ENCODE measurements at places on chromosomes 6 and 20. TPM values are rescaled to one million over a fixed set of nuclear protein-coding genes. Genes with fewer than 3 reads are reported as not detected.

GRCh38 chr20:35293303-35294292 lies 1.4 kb upstream of the FAM83C start:
- DNase-seq, result no peak

NUP43 gene
- 13.2 TPM for total RNA-seq

GRCh38 chr6:7050872-7051779 lies 56.6 kb upstream of the RREB1 start:
- peak; percentile 98 for DNase-seq

DNA sequence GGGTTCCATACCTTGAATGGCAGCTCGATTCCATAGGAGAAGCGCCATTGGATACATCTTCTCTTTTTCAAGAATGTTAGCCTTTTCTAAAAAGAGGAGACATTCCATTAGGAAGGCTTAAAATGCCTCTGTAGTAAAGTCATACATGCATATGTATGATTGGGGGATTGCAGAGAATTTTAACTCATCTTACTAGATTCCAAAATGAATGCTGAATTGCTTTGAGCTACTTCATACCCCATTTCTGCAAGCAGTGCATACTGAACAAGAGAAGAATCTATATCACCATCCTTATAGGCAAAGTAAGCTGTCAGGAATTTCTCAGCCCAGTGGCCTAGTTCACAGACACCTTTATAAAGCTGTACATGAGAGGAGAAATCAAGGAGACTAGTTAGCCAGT lies 80.3 kb downstream of the NDUFAF5 start:
- no peak for DNase-seq

- no peak for DNase-seq
Observed at GRCh38 chr20:5642155-5642981, 107.8 kb upstream of the SHLD1 start.

FAM209B gene
- total RNA-seq, result 0.26 TPM

ZC2HC1B gene
- not detected for total RNA-seq

LRRC1 gene
- 22.9 TPM for total RNA-seq

- no peak for DNase-seq
Observed at GRCh38 chr6:56864171-56864616, 90.7 kb upstream of the BEND6 start.

- DNase-seq, result no peak
Observed at GRCh38 chr6:119966484-119966883, 616.9 kb upstream of the MAN1A1 start.

DNA sequence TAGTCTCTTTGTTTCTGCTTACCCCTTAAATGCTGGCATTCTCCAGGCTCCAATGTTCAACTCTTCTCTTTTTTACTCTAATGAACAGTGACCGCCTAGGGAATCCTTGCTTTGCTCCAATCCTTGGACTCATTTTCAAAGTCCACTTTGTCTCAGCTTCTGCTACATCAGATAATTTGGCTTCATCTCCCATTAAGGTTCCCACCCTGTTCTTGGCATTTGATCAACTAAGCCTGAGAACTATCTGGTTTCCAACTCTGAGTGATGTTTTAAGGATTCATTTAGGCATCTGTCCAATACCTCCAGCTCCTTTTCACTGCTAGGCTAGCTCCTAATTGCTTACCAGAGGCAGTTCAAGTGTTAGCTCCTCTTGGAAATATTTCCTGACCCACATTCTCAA lies 64.9 kb downstream of the ME1 start:
- DNase-seq, result no peak

DNA sequence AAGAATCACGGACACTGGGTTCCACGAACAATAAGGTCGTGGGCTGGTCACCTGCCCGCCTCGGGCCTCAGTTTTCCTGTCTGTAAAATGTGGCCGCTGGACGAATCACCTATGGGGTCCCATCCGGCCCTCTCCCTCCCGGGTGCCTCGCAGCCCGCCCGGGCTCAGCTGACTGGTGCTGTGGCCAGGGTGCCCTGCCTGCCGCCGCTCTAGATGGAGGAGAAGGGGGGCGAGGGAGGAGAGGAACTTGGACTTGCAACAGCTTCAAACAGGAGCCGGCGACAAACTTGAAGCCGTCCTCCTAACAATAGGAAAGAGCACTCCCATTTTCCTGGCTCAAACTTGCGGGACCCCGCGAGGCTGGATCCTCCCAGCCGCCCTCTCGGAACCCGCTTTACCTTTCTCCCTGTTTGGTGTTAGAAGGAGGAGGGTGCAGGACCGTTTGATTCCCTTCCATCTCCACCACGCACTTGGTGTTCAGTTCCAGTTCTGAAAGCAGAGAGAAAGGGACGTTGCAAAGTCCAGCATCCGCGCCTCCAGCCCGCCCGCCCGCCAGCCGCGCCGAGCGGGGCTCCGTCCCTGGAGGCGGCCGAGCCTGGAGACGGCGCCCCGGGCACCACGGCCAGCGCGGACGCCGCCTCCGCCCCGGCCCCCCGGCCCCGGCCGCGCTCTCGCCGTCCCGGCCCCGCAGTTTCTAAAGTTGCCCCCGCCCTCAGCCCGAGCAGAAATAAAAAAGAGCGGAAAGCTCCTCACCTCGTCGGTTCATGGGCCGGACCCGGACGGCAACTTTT lies 584 bp downstream of the KIF13A start:
- DNase-seq, result no peak

DNA sequence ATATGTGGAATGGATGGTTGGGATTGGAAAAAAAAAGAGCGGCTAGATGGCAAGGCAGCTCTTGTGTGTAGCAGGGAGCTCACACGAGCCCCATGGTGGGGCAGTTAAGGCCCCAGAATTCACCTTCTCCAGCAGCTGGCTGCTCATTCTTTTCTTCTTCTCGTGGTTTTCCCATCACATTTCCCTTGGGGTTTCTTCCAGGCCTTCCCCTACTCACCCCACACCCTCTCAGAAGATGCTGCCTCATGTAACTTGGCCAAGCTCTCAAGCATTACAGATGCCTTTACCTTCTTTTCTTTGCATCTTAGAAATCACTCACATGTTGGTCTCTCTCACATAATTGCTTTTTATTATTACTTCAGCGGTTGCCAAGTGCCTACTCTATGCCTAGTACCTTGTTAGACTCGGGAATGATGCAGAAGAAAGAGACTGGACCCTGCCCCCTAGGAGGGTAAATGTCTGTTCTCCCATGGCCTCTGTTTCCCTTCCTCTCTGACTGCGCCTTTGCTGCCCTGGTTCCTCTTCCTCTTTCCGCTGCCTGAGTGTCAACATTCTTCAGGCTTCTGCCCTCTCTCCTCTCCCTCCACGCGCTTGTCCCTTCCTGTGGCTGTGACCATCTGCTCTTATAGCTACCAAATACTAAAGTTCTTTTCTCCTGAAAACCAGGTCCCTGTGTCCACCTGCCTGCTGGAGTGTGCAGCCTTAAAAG lies 28.6 kb downstream of the PPARD start:
- DNase-seq, result no peak

MUCL3 gene
- total RNA-seq, result under 0.01 TPM

TNFRSF21 gene
- total RNA-seq, result 42.4 TPM

- DNase-seq, result peak; percentile 12
Observed at GRCh38 chr20:36802326-36803222, 29.0 kb upstream of the DSN1 start.

DNA sequence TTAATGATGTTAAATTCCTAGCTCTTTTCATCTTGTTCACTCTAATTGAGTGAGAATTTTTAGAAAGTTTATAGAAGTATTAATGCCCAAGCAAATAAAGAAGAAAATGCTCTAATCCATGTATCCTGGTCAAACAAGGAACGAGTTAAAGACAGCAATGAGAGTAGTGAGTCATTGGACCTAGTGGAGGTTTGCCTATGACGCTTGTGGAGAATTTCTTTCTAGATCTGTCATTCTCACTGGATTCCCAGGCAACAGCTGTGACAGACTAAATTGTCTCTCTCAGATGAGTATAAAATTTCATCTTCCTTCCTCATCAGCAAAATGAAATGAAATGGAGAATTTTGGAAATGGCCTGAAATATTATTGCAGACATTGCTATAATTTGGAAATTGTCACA lies 127.9 kb downstream of the COL19A1 start:
- peak; percentile 30 for DNase-seq

PHF20 gene
- total RNA-seq, result 22.8 TPM

DNA sequence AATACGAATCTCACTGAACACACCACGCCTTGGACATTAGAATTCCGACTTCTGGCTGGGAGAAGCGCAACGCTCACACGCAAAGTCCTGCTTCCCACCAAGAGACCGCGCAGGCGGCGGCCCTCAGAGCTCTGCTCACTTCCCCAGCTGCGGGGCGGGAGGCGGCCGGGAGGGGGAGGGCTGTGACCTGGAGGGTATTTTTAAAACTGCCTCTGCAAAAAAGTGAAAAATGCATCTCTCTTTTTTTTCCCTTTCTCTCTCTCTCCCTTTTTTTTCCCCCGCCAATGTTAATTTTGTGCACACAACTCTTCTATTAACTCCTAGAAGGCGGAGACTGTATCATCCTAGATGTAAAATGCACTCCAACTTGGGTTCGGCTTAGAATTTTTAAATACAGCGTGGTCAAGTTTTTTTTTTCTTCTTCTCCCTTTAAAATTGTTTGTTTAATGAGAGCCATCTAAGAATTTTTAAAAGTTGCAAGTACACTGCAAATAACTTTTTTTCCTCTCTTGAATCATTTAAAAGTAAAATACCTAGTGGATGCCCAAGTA lies 66.4 kb downstream of the STX11 start:
- DNase-seq, result no peak
